CD4-positive, alpha-beta T cell treated with Interleukin-17A for 1 hour (primary cell): ENCODE measurements at places on chromosomes 4 and X.

DNA sequence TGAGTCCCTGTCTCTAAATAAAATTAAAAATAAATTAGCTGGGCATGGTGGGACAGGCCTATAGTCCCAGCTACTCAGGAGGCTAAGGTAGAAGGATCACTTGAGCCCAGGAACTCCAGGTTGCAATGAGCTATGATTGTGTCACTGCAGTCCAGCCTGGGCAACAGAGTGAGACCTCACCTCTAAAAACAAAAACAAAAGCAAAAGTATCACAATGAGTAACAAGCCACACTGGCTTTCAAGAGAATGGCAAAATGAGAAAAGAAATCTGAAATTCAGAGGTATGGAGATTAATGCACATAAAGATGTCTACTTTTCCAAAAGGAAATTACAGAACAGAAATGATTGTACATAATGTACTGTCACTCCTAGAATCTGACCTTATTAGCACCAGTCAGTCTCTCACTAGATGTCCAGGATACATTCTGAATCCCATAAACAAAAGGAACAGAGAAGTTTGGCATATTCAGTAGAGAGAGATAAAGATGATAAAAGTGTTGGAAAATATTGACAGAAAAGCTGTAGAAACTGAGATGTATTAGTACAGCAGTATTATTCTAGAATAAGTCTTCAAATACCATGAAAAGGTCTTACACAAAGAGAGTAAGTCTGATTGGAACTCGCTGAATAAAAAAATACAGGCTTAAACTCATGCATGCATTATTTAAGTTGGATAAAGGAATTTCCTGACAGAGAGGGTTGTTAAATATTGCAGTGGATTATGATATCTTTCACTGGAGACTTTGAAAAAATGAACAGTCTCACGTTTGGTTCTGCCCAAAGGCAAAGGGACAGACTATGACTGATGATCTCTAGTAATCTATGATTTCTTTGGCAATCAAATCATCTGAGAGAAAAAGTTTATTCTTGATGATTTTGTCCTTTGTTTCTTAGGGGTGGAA is 102.5 kb downstream of the SH3RF1 start:
- no peak for DNase-seq

- DNase-seq: peak; percentile 37
Measured at GRCh38 chr4:74675673-74676279, 118.5 kb downstream of the BTC start.

GRCh38 chr4:105194328-105195231 is 47.9 kb downstream of the TET2 start:
- DNase-seq: no peak

DNA sequence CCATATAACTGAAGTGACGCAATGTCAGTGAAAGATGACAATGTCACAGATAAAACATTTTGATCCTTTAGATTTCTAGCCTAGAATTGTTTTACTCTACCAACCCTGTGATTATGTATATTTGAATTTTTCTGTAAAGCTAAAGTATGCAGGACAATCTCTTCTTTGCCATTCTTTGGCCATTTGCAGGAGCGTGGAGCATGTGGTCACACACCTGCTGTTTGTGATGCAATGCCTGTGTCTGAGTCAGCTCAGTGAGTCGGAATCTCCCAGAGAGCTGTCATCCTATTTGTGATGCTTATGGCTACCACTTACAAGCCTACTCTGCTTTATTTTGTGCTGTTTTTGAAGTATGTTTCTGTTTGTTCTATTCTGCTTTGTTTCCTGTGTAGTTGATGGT is 214.5 kb downstream of the NAF1 start:
- DNase-seq: no peak

- no peak for DNase-seq
Measured at GRCh38 chrX:87895421-87895820, 377.8 kb downstream of the KLHL4 start.

- DNase-seq: no peak
Measured at GRCh38 chr4:1261107-1261928, 12.4 kb upstream of the CTBP1 start.

DNA sequence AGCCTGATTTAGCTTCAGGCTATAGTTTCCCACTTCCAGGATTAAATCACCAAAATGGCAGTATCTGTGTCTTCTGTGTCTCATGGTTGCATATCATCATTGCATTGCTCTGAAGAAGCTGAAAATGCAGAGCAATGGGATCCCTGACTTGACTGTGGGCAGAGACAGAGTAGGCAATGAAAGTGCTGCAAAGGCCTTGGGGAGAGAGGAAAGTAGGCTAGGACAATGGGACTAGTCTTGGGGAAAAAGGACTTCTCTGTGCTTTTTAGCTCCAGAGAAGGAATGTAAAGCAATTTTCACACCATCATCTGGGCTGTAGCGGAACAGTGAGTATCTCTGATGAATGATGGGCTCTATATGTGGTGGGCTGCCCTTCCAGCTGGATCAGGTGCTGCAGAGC is 202.5 kb downstream of the LDB2 start:
- no peak for DNase-seq
